ELF-1 (cell line): ENCODE measurements at places on chromosomes 7 and 10.

GRCh38 chr10:103583871-103584215 is 90.3 kb downstream of the NEURL1 start:
- no peak for DNase-seq

- DNase-seq, result no peak
Measured at GRCh38 chr10:92268748-92269147, 22.1 kb downstream of the CPEB3 start.

DNA sequence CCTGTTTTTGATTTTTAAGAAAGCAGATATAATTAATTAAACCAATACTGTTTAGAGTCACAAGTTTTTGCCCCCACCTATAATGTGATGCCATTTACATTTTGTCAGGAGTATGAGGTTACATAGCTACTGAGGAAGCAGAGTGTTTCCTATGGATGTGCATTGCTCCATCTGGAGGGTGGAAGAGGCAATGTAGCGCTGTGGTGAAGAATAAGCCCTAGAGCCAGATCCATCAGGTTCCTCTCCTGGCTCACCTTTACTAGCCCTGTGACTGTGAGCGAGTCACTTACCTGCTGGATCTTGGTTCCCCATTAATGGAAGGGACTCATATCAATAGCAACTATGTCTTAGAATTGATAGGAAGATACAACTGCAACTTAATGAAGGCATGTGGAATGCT is 216.0 kb downstream of the GPAM start:
- DNase-seq, result no peak

- no peak for DNase-seq
Measured at GRCh38 chr10:119598397-119598796, 1.6 kb upstream of the TIAL1 start.

- no peak for DNase-seq
Measured at GRCh38 chr10:81472927-81473470, 402.0 kb upstream of the NRG3 start.

DNA sequence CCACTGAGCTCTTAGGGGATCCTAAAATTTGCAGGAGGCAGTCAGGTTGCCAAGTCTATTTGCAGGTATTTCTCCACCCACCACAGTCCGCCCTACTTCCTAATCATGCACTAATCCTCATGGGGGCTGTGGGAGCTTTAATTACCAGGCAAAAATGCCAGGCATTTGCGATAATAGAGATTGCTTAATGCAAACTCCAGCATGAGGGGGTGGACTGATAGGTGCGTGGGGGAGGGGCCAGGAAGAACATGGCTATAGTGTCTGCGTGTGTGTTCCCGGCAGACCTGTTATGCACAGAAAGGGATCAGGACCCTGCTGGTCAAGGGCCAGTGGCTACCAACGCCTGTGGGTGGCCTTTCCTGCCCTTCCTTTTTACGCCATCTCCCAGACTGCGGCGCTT is 15.6 kb upstream of the AQP1 start:
- peak; percentile 58 for DNase-seq

DNA sequence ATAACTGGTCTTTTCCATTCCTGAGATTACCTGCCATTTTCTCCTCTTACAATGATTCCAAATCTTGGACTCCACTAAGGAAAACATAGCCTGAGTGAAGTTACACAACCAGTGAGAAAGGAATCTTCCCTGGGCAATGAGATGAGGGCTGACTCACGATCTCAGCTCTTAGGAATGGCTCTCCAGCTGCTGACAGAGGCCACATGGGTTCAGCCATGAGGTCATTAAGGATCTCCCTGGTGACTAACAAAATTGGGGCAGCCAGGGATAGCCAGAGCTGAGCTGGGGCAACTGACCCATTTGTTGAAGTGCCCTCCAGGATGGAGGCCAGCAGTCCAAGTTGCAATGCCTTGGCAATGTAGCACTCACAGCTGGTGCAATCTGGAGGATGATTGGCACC is 78.7 kb upstream of the MKLN1 start:
- DNase-seq, result peak; percentile 31

DNA sequence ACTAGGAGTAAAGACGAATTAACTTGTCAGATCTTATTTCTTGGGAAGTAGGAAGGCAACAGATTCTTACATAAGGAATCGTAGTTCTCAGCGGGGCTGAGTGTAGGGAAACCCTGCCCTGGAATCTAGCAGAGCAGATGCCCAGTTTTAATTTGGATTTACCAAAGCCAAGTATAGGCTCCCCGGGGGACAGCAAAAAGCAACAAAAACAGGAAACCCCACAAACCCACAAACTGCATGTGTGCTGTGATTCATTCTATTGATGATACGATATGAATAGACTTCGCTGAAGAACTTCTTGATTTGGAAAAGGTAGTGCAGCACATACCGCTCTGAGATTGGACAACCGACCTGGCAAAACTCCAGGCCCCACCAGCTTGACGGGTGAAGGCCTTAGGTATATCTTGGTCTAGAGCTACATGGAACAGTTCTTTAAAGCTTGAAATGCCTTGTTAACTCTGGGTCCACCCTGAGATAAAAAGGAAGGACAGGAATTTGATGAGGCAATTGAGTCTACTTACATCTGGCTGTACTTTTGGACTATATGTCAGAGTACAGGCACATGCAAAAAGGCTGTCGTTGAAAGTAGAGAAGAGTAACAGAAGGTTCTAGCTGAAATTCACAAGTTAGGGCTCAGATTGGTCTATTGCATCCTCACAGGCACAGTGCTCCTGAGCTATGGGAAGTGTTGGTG is 49.1 kb downstream of the STRA8 start:
- no peak for DNase-seq
